SK-N-DZ (cell line): ENCODE measurements at places on chromosomes 7 and 10.

- no peak for DNase-seq
These were observed 35.2 kb downstream of the PANK1 start for GRCh38 chr10:89609833-89610346.

DNA sequence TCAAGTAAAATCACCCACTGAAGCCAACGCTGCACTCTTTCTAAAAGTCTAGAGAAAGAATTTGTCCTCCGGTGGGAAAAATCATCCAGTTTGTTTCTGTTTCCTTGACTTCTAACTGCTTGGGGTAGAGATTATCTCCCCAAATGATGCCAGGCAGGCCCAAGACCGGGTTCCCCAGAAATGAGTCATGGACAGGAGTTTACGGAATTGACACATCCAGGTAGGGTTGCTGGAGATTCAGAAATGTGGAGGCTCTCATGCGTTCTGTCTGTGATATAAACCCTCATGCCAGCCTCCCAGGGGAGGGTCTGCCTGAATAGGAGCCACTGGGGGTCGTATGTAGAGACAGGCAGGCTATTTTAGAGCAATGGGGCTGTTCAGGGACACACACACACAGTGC, 230.9 kb downstream of the TCERG1L start:
- no peak for DNase-seq

DNA sequence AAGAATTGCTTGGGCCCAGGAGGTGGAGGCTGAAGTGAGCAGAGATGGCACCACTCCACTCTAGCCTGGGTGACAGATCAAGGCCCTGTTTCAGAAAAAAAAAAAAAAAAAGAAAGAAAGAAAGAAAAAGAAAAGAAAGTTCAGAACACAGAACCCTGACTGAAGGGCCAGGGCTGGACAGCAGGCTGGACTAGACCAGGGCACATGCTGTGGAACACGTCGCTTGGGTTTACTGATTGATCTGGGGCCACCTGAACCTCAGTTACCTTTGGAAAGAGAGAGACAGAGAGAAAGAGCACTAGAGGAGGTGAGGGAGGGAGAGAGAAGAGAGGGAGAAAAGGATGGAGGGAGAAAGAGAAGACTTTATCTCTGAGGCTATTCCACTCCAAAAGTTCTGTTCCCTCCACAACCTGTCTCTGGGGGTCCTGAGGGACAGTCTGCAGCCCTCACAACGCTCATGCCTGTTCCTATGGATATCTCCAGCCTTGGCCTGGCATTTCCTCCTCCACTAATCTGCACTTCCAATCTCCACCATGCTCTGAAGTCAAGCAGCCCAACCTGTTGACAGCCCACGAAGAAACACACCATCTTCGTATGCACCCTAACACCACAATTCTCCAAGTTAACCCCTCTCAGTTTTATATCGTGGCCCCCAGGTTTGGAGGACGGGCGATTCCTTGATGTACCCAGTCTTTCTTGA, 81.8 kb downstream of the COBL start:
- no peak for DNase-seq

GRCh38 chr7:108455998-108456677, at the start of gene NRCAM:
Gene NRCAM (minus strand): TSS chr7:108456436. CDS start chr7:108240064, 216,372 bp downstream.
- DNase-seq: peak; percentile 89

DNA sequence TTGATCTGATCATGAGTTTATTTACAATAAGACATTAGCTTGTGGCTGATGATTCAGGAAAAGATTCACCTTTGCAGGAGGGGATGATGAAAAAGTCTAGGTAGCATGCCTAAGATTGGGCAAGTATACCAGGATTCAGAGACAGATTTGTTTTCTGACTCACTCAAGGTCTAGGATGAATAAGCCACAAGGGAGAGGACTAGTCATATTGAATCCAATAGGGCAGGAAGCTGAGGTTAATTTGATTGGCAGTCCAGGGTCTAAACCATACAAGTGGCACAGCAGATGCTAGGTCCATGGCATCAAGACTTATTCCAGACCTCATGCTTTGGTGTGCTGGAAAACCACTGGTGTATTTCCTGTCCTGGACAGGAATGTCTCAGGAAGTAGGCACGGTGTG, 1133.4 kb downstream of the XPNPEP1 start:
- DNase-seq: no peak
